ENCODE measurements at places on chromosomes 12 and 14.

DNA sequence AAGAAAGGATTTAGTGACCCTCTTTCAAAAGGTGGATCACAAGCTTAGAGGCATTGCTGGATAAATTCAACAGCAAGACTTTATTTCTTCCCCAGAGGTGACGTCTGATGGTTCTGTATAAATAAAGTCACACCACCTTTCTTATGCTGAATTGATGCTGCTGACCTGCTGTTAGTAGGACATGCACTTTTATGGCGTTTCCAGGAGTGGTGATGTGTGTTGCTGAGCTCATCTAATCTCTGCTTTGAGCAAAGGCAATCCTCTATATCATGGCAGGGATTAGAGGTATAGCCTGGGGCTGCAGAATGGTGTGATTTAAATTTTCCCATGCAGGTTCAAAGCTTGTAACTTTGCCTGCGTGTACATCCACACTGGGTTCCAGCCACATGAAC lies 94.9 kb downstream of the ETV6 start:
- no peak for DNase-seq

- DNase-seq: no peak
Observed at GRCh38 chr14:80946797-80947196, 5.3 kb upstream of the CEP128 start.

- DNase-seq: no peak
Observed at GRCh38 chr14:64115401-64115800, 178.8 kb downstream of the ESR2 start.

DNA sequence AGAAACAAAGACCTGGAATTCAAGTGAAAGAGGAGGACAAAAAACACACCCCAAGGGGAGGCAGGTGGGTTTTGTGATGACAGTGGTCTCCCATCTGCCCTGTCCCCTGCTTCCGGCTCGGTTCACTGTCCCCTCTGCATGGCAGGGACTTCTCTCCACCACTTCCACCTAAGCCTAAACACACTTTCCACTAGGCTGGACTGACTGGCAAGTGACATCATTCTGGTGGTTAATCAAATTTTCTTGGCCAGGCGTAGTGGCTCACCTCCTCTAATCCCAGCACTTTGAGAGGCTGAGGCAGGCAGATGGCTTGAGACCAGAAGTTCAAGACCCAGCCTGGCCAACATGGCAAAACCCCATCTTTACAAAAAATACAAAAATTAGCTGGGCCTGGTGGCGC lies 11.9 kb downstream of the PLEKHG6 start:
- no peak for DNase-seq

- DNase-seq: no peak
Observed at GRCh38 chr14:43938588-43939281, 568.3 kb downstream of the FSCB start.

GRCh38 chr12:92739113-92739512 lies 36.3 kb downstream of the PLEKHG7 start:
- DNase-seq: no peak

- DNase-seq: no peak
Observed at GRCh38 chr12:113961921-113962710, 4.0 kb downstream of the RBM19 start.

- DNase-seq: no peak
Observed at GRCh38 chr14:50534997-50535396, 2.6 kb upstream of the MAP4K5 start.

DNA sequence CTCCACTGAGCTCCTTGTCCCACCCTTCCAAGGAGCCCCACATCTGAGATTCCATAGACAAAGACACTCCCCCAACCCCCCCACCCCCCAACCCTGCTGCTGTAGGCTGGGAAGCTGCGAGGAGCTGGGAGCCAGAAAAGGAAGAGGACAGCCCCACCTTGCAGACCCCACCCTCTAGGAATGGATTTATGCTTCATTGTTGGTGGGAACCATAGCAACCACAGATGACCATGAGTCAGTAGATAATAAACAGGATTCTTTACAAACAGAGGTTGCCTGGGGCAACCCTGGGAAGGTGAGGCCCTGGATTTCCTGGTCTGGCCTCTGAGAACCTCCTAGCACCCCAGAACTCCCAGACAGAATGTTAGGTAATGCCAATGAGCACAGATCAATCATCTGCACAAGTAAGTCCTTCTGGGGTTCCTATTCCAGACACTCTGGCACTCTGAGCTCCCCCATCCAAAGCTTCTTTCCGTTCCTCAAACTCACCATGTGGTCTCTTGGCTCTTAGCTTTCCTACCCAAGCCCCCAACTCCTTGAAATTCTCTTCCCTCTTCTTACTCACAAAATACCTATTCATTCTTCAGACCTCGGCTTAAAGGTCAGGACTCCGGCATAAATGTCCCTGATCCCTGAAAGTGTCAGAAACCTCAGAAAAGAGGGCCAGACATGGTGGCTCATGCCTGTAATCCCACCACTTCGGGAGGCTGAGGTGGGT lies 15.2 kb upstream of the PLEKHG6 start:
- DNase-seq: no peak

DNA sequence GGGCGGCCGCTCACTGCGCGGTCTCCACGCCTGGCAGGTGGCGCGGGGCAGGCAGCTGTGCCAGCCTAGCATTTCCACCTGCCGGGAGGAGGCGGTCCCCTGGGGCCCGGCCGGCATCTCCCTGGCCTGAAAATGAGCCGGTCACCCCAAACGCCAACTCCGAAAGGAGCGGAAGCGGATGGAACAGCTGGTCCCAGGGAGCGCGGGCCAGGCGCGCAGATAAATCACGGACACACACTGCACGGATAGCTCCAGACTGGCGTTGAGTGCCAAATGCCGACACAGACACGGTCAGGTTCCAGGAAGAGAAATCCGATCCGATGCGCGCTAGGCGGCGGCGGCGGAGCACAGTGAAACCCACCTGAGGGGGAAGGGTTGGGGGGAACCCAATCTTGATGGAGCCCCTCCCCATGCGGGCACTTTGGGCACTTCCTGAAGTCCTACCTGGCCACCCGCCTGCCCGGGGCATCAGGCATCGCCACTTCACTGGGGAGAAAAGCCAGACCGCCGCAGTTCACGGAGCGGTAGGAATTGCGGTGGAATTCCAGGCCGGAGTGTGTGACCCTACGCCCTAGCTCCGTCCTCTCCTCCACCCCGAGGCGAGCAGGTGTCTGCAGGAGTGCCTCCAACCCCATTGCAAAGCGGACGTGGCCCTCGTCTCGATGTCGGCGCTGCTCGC lies 624 bp upstream of the PLEKHD1 start:
- DNase-seq: peak; percentile 65

- peak; percentile 93 for DNase-seq
Observed at GRCh38 chr12:122860040-122860853, 25.0 kb downstream of the HIP1R start.

- DNase-seq: no peak
Observed at GRCh38 chr14:65770681-65771080, 358.2 kb downstream of the FUT8 start.

GRCh38 chr14:88130057-88130432 lies 125.1 kb downstream of the GPR65 start:
- DNase-seq: no peak

GRCh38 chr14:93970965-93971634 lies 5.3 kb downstream of the ASB2 start:
- no peak for DNase-seq

DNA sequence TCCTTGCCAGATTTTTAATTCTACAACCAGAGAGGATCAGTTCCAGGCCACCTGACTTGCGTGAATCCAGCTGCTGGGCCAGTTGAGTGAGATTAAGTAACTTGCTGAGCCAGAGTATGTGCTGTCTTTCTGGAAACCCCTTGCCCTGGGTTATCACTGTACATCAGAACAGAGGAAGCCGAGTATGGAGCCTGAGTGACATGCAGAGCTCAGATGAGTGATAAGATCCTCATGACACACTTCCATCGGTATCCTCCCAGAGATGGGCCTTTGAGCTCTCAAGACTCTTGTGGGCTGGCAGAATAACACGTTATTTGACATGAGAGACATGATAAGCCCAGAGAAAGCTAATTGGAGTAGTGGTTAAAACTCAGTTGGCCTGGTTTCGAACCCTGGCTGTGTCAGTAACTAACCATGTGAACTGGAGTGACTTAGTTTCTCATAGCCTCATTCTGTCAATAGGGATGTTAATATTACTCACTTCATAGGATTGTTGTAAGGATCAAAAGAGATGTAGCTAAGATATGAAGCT lies 388.1 kb downstream of the ZFP36L1 start:
- no peak for DNase-seq

GRCh38 chr12:12081836-12082497 lies 11.2 kb downstream of the BCL2L14 start:
- DNase-seq: no peak

GRCh38 chr14:100375266-100375962 lies 52.3 kb downstream of the SLC25A47 start:
- DNase-seq: peak; percentile 64

DNA sequence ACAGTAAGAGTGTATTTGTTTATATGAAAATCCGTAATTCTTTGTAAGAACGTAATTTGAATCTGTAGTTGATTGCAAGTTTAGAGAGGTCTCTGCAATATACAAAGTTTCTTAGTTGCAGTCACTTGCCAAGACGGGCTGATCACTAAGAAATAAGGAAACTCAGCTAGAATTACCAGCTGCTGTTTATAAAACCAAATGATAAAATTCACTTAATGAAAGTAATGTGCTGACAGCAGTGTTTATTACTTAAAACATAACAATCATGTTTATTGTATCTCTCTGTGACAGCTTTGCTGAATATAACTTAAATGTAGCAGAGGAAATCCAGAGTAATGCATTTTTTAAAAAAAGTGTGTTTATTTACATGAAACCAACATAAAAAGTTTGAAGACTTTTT lies 31.2 kb downstream of the SRGAP1 start:
- DNase-seq: no peak

GRCh38 chr12:22656831-22657230 lies 31.9 kb downstream of the ETNK1 start:
- no peak for DNase-seq

DNA sequence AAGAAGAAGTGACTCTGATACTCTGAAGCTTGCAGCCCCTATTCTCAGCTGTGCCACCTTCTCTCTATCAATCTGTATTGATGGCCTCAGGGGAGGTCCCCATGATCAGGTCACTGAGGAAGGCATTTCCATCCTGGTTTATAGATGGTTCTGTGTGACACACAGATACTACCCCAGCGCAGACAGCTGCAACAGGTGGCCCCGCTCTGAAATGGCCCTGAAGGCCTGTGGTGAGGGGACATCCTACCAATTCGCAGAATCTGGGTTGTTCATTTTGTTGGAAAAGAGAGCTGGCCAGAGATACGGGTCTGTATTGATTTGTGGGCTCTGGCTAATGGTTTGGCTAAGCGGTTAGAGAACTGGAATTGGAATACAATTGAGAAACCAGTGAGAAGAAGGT lies 21.7 kb downstream of the DLK1 start:
- no peak for DNase-seq

DNA sequence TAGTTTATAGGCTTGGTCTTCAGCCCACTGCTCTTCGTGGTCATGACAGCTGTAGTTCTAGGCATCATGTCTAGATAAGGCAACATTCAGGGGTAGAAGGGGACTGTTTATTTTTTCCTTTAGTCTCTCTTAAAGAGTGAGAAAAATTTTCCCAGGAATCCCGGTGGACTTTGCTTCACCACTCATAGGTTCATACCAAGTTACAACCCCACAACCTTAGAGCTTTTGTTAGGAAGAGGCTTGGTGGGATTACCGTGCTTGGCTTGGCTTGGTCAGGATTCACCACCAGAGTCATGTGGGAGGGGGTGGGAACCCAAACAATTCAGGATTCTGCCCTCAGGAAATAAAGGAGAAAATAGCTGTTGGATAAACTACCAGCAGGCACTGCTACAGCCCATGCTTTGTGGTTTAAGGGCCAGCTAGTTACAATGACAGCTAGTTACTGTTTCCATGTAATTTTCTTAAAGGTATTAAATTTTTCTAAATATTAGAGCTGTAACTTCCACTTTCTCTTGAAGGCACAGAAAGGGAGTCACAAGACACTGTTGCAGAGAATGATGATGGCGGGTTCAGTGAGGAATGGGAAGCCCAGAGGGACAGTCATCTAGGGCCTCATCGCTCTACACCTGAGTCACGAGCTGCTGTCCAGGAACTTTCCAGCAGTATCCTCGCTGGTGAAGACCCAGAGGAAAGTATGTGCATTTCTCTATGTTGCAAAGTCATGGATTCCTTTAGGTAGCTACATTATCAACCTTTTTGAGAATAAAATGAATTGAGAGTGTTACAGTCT lies 25.9 kb upstream of the PAPLN start:
- DNase-seq: no peak

GRCh38 chr14:39315859-39316444 lies 82.2 kb downstream of the MIA2 start:
- DNase-seq: no peak

DNA sequence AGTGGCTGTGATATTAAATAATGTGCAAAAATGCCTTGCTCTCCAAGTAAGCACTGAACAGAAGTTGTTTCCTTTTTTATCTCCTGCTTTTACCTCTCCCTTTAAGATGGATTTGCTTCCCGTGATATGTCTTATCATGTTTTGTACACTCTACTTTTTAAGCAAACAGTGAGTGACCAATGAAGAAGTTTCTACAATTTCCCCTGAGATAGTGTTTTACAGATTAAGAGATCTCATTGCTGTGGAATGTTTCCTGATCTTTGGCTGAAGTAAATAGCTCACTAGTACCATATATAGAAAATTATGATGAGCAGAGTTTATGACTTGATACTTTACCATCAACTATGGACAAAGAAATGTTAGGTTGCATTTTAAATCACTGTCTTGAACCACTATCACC lies 184.8 kb upstream of the PDE3A start:
- no peak for DNase-seq

DNA sequence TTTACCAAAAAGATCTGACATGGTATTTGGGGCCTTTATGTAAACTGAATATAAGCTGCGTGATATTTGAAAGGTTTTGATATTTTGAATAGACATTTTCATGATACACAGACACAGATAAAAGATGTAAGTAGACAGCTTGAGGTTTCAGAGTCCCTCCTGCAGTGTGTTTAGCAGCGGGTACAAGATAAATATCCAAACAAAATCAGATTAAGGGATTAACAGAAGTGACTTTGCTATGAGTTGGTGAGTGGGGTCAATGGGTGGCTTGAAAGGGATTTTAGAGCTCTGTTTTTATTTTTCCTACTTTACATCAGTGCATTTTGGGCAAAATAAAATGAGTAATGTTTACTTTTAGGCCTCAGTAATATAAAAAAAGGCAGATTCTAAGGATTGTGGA lies 84.1 kb downstream of the IGF1 start:
- no peak for DNase-seq

Measured in right forelimb (tissue), 1 donor.